ENCODE measurements at places on chromosomes 5 and 9.

DNA sequence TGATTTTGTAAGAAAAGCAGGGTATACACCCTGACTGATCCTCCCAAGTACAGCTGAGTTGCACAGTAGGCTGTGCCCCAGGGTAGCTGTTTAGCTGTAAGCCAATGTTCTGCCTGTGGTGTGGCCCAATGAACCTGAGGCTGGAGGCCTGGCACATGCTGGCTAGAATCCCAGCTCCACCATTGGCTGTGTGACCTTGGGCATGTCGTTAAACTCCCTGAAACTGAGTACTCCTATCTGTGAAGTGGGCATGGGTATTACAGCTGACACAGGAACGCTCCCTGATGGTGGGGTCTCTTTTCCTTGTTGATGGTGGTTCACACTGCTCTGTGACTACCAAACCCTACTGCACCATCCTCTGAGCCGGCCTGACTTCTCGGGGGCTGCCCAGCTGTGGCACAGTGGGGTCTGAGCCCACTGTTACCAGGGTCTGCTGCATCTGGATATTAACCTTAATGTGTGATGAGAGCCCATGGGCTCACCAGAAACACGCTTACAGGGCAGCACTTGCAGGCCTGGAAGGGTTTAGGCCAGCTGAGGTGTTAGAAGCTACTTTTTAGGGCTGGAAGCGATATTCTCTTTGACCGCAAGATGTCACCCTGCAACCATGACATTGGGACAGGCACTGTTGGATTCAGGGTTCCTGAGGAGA, 7.0 kb upstream of the GADD45G start:
- peak; percentile 66 for DNase-seq

DNA sequence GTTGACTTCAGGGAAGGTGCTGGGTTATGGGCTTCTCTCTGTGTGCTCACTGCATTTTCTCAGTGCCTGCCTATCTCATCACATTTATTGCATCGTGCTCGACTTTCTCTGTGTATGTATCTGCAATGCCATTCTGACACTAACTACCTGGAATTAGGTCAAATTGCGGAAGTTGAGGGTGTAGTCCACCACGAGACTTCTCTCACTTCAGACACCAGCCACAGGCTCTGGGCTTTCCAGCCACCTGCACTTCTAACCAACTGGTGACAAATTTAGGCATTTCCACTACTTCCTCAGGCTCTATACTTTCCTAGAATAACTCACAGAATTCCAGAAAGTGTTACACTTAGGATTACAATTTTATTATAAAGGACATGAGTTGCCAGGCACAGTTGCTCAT, 188.6 kb upstream of the ZNF608 start:
- DNase-seq: peak; percentile 42

GRCh38 chr5:170523142-170523551, 19.3 kb downstream of the KCNIP1 start:
- DNase-seq: no peak

DNA sequence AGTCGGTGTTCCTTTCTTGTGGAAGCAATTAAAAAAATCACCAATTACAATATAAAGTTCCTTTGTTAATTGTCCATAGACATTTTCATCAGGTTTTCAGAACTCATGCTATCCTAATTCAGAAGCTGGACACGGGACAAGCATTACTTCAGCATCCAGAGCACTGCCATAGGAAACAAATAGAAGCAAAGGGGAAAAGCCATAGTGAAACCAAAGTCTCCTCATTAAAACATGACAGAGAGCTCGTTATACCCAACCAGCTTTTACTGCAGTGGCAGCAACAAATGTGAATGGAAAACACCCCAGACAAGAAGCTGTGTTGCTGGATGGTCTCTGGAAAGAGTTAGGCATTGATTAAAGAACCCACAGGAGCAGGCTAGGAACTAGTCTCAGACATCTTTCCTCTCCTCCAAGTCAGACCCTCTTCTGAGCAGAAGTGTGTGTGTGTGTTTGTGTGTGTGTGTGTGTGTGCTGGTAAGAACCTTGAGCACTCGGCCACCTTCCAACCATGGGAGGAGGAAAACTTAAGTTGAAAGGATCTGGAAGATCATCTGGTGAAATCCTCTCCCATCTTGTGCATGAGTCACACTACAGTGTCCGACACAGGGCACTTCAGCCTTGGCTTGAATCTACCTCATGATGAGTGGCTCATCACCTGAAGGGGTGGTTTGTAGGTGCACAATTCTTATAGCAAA, 162.6 kb upstream of the ADAMTS16 start:
- DNase-seq: no peak

- no peak for DNase-seq
These were observed 154.0 kb downstream of the MCTP1 start for GRCh38 chr5:95130941-95131340.

DNA sequence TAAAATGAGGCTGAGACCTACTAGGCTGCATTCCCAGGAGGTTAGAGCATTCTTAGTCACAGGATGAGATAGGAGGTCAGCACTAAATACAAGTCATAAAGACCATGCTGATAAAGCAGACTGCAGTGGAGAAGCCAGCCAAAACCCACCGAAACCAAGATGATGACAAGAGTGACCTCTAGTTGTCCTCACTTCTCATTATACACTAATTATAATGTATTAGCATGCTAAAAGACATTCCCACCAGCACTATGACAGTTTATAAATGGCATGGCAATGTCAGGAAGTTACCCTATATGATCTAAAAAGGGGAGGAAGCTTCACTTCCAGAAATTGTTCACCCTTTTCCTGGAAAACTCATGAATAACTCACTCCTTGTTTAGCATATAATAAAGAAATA, 88.6 kb downstream of the PLPPR1 start:
- no peak for DNase-seq

DNA sequence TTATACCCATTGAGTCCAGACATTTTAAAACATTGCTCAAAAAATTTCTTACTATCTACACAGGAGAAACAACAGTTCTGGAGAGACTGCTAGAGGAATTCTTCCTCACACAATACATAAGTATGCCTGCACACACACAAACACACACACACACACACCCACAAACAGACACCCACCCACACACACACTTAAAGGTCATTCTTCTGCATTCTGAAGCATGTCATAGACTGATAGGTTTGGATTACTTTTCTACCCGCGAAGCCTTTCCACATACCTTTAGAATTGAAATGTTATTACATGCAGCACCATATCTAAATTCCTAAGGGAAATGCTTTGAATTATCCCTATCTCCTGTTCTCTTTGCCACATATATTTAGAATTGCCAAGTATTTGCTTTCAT, 80.2 kb downstream of the FAM174A start:
- DNase-seq: no peak

GRCh38 chr5:175800656-175801081, 70.7 kb upstream of the CPLX2 start:
- DNase-seq: no peak

DNA sequence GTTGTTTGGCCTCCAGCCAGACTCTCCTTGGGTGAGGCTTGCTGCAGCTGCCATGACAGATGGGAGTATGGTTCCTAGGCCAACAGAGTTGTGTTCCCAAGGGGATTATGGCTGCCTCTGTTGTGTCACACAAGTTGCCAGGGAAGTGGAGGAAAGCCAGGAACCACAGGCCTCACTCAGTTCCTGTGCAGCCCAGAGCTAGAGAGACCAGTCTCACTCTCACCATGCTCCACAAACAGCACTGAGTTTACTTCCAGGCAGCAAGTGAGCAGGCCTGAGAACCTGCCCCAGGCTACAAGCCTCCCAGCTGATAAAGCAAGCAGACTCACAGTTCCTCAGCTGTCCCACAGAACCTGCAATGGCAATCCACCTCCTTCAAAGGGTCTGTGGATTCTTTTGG, 273.6 kb upstream of the TAS2R1 start:
- no peak for DNase-seq

DNA sequence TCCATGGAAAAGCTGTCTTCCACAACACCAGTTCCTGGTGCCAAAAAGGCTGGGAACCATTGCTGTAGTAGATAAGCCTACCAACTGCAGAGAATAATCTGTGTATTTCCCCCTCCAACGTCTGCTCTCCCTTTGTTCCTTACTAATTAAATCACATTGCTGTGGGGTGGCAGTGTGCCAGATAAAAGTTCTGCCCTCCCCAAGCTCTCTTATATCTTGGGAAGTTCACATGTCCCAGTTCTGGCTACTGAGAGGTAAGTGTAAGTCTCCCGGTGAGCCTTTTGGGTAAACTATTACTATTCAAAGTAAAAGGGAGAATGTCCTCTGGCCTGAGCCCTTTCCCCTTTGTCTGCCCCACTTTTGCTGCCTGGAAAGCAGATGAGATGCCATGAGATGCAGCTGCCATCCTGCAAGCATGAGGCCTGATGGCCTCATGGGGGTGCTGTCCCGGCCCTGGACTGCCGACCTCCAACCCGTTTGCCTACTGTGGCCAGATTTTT, 14.7 kb downstream of the ENC1 start:
- DNase-seq: no peak

GRCh38 chr9:114072184-114073140, 5.6 kb downstream of the AMBP start:
- DNase-seq: no peak

GRCh38 chr5:10743951-10744350, 17.1 kb downstream of the DAP start:
- no peak for DNase-seq

GRCh38 chr9:18427691-18428090, 46.3 kb upstream of the ADAMTSL1 start:
- DNase-seq: no peak

DNA sequence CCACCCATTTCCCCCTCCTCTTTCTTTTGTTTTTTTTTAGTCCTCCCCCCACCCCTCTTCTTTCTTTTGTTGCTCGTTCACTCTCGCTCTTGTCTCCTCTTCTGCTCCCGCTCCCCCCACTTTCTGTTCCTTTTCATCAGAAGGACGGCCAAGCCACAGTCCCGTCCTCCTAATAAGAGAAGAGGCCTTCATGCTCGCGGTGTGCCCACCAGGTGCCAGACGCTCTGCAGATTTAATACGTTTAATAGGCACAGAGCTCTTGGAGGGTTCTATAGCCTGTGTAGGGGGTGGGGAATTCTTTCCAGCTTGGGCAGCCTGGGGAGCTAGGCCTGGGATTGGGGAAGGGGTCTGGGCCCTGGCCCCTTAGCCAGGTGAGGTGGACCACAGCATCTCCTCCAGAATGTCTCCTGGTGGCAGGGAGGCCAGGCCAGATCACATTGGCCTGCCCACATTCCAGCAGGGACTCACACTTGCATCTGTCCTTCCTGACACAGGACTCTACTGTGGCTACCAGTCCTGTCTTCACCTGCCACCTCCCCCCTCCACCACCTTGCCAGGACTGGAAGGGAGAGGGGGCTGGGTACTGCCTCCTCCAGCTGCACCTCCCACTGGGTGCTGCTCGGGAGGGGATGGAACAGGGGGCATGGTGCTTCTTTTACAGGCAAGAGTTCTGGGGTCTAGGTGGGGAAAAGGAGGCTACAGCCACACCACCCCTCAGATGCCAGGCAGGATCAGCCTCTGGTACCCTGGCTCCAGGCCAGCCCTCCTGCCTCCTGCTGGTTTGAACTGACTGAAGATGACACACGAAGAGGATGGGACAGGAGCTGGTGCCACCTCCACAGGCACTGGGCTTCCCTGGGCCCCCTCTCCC, 6.1 kb upstream of the BARX1 start:
- no peak for DNase-seq

DNA sequence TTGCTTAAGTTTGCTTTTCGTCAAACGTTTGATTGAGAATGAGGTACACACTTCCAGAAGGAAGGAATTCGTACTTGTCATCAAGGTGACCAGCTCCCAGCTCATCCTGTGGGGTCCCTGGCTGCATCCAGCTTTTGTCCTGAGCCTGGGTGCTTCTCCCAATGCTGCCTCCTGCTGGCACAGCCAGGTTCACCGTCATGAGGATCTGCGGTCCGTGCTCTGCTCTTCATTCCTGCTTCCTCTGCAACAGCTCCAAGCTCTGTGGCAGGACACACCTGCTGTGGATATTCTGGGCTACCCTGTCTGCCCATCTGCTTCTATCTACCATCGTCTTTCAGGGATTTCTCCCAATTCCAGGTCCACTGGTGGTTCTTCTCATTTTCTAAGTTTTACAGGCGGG, 13.3 kb upstream of the UBE2QL1 start:
- no peak for DNase-seq

Data from GM13977 (cell line).